ENCODE measurements at places on chromosomes 1 and 21.

DNA sequence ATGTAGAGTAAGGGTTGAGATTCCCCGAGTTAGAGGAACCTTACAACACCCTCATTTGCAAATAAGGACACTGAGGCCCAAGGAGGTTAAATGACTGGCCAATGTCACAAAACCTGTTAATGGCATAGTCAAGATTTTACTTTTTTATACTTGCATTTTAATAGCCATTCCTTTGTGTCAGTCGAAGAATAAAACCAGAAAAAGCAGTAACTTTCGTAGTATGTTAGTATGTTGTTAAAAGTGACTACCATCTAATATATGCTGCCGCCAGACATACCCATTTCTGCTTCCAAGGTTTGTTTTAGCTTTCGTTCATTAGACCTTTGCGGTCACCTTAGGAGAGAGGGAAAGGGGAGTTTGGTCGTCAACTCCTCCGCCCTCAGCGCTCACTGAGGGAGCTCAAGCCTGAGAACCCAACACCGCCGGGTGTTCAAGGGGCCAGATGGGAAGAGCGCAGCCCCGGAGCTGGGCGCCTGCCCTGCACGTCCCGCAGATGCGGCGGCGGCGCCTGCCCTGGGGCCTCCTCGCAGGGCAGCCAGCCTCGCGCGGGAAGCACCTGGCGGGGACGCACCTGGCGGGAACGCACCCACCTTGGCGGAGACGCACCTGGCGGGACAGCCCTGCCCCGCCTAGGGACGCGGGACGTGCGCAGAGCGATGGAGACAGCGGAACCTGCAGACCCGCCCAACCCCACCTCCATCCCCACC, 466 bp downstream of the VPS26C start:
- H3K27me3 ChIP-seq: no peaks in the 10 kb centered on the region
- H3K4me1 ChIP-seq: peaks cover 31% of the 10 kb centered on the region
- peak overlapping the region; percentile 96 for H3K27ac ChIP-seq
- H3K36me3 ChIP-seq: no peaks in the 10 kb centered on the region

- DNase-seq: no peak
- peaks cover 37% of the 10 kb centered on the region for H3K36me3 ChIP-seq
- peaks cover 55% of the 10 kb centered on the region for H3K4me1 ChIP-seq
- no peak overlapping the region for H3K4me3 ChIP-seq
- no peaks in the 10 kb centered on the region for H3K27me3 ChIP-seq
Measured at GRCh38 chr1:150557813-150558212, 8.6 kb downstream of the ADAMTSL4 start.

GRCh38 chr1:21436488-21437340, 3.2 kb upstream of the NBPF3 start:
- no peak overlapping the region for H3K27ac ChIP-seq
- H3K4me3 ChIP-seq: peak overlapping the region; percentile 56
- no peaks in the 10 kb centered on the region for H3K4me1 ChIP-seq

GRCh38 chr1:241635556-241636152, 4.5 kb downstream of the CHML start:
- no peaks in the 10 kb centered on the region for H3K4me1 ChIP-seq
- H3K4me3 ChIP-seq: no peak overlapping the region
- no peak for DNase-seq
- no peak overlapping the region for H3K27ac ChIP-seq
- H3K36me3 ChIP-seq: no peaks in the 10 kb centered on the region

- no peak overlapping the region for H3K27ac ChIP-seq
- H3K36me3 ChIP-seq: no peaks in the 10 kb centered on the region
- H3K27me3 ChIP-seq: no peaks in the 10 kb centered on the region
Measured at GRCh38 chr1:99638853-99639252, 7.1 kb upstream of the PALMD start.

DNA sequence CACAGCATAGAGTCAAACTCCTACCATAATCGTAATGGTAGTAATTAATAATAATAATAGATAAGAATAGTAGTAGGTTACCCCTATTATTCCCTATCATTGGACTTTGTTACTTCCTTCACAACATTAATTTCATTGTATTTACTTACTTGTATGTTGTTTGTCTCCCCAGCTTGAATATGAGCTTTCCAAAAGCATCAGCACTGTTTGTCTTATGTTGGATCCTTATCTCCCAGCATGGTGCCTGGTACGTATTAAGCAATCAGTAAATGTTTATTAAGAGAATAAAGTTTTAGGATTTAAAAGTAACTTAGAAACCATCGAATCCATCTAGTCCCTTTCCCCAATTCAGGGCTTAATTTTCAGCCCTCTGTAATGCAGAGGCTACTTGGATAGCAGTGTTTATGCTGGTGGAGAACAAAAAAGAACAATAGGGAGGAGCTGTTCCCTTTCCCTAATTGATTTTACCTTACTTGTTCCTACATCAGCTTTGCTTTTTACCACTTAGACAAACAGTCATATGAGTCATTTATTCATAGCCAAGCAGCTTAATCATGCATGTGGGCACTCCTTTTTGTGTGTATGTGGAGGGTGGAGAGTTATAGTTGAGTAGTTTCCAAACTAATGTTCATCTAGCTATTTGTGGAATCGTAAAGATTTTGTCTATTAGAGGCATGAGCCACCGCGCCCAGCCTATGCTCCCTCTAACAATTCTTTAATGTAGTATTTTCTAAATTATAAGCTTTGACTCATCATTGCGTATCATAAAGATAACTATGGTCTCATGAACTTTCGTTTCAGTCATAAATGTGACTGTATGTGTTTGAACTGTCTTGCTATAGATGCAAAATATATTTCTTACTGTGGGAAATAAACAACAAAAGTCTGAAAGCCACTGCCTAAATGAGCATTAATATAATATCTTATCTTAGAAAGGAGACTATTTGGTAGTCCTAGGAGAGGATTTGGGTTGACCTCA, 20.9 kb upstream of the DR1 start:
- H3K27ac ChIP-seq: no peak overlapping the region
- H3K4me3 ChIP-seq: no peak overlapping the region
- DNase-seq: no peak
- no peaks in the 10 kb centered on the region for H3K4me1 ChIP-seq

GRCh38 chr21:44547656-44548331, 3.5 kb downstream of the KRTAP10-2 start:
- H3K4me1 ChIP-seq: no peaks in the 10 kb centered on the region
- no peaks in the 10 kb centered on the region for H3K27me3 ChIP-seq
- H3K4me3 ChIP-seq: no peak overlapping the region
- no peak for DNase-seq

DNA sequence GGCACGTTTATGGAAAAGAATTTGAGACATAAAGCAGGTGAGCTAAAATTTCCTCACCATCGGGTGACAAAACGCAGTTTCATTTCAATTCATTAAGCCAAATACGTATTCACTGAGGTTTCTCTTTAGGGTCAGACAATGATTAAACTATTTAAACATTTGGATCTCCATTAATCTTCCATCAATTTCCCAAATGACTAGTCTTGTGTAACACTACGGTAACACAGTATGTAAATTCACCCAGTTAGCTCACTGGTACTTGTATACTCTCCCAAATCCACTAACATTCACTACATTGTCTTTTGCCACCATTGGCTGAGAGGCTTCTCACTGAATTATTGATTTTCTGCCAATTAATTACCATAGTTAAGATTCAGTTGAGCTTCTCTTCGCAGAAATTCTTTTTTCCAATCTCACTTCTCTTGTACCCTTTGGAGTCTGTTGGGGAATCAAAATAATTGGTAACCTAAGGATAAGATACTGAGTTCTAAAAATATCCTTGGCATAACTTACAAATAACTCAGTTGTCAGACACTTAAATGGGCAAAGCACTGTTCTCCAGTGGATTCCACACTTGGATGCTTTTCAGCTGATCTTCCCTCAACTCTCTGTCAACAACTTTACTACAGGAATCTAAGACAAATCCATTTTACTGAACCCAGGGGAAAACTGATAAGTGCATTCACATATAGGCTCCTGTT, 40.7 kb downstream of the SIPA1L2 start:
- no peaks in the 10 kb centered on the region for H3K27me3 ChIP-seq
- H3K27ac ChIP-seq: peak overlapping the region; percentile 77
- no peaks in the 10 kb centered on the region for H3K36me3 ChIP-seq
- DNase-seq: no peak
- no peak overlapping the region for H3K4me3 ChIP-seq
- H3K4me1 ChIP-seq: no peaks in the 10 kb centered on the region

Data from right atrium auricular region (tissue), 2 donors.